ENCODE measurements at places on chromosomes 2 and 18.

GRCh38 chr2:191010887-191011885 is 2.8 kb downstream of the STAT1 start:
- no peak for DNase-seq

DNA sequence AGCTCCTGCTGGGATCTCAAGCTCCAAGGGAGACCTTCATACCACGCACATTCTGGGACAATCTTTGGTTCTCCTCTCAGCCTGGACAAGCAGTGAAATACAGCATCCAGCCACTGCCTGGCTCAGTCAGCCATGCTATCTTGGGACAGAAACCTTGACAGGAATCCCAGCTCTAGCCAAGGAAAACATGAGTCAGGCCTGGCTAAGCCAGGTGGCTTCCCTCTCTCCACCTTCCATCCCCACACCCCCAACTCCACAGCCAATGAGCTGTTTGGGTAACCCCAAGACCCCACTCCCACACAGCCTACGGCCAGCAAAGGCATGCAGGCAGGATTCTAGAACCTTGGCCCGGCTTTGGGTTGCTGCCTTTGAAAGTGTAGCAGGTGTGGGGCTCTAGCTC is 64.9 kb downstream of the MCFD2 start:
- DNase-seq = no peak

DNA sequence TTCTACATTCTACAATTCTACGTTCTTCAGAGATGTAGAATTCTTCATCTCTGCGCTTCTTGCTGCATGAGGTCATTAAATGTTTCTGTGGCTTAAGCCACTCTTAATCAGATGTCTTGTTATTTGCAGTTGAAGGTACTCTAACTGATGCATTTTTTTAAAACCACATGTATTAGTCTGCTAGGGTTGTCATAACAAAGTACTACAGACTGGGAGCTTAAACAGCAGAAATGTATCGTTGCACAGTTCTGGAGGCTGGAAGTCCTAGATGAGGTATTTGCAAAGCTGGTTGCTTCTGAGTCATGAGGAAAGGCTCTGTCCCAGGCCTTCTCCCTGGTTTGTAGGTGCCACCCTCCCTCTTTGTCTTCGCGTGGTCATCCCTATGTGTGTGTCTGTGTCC is 176.3 kb upstream of the GLI2 start:
- DNase-seq = no peak

- DNase-seq = peak; percentile 12
These were observed 39.3 kb downstream of the AP1S3 start for GRCh38 chr2:223797811-223798721.

GRCh38 chr2:10162586-10163497 is 40.3 kb downstream of the RRM2 start:
- no peak for DNase-seq

DNA sequence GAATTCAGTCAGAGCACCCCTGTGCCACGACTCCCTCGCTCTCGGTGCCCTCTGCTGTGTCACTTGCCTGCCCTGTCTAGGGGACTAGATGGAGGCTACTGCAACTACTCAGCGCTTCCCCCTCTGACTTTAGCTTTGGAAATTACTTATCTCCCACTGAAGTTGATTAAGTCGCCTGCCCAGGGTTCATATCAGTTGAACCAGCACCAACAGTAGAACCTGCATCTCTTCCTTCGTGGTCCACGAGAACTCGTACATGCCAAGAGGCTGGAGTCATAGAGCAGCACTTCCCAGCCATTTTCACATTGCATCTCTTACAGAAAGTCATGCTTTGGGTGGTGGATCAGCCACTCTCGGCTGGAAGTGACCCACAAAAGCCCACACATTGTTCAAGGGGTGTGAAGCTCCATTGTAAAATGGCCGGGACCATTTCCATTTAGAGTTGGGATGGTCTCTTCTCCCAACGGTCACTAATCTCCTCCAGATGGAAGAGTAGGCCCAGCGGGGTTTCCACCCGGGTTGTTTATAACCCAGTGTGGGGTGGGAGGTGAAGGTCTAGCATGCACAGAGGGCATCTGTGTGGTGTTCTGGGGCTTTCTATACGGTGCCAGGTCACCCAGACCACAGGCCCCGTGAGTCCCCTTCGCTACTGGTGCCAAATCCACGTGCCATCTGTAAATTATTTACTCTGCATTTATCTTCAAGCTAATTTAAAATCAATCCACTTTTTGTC is 38.0 kb downstream of the STEAP3 start:
- no peak for DNase-seq

DNA sequence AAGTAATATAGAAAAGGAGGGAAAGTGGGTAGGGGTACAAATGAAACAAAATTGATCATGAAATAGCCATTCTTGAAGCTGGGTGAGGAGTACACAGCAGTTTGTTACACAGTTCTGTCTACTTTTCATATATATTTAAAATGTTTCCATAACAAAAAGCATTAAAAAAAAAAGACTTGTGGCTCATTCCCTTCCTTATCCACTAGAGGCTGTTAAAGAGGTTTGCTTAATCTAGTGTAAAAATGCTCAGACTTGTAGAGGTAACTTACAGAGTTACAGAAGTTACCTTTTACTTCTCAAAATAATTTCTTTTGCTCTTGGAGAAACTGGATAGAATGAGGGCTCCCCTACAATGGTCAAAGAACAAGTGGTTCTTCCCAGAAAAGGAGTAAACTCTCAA is 8.1 kb upstream of the WIPF1 start:
- peak; percentile 94 for DNase-seq

GRCh38 chr2:117785740-117786139 is 28.8 kb upstream of the DDX18 start:
- peak; percentile 68 for DNase-seq

DNA sequence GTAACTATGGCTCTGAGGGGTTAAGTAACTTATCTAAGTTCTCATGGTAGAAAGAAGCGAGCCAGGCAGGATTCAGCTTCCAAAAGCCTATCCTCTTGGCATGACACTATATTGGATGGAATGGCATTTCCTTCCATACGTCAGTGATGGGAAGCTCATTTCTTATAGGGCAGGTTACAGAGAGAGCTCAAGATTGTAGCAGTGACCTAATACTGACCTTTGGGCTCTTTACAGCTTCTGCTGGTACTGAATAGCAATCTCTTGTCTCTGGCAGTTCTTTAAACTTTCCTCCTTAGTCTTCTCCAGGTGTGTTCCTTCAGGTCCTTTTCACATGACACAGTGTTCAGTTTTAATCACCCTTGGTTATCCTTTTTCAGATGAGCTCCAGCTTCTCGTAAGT is 133.0 kb downstream of the HRH4 start:
- no peak for DNase-seq

DNA sequence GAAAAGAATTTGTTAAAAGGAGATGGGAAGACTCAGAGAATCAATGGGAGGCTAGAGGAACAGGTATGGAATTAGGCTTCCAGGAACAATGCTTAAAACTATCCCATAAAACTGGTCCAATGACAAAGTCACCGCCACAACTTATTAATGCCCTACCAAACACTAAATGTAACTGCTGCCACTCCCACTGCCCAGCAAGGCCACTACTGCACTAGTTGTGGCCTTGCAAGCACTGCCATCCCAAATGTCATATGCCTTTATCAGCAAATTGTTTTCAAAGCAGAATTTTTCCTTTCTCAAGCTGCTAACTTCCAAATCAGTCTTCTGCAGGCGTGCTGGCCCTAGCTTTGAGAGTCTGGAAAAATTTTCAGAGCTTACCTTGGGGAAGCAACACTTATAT is 14.5 kb upstream of the C2orf69 start:
- no peak for DNase-seq

DNA sequence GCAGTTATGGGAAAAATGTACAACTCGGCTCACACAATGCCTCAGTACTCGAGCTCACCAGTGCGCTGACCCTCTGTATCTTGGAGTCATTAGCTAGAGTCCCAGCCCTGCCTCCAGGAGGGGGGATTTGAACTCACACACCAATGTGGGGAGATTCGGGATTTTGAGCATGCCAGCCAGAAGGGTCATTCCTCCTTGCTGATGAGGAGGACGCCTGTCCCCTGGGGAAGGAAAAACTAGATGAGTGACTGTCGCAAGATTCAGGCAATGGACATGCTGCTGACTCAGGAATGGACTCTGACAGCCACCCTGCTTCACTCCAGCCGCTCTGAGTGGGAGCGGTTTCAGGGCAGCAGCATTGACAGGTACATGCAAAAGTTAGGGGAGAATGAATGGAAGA is 20.6 kb downstream of the FIGN start:
- no peak for DNase-seq

DNA sequence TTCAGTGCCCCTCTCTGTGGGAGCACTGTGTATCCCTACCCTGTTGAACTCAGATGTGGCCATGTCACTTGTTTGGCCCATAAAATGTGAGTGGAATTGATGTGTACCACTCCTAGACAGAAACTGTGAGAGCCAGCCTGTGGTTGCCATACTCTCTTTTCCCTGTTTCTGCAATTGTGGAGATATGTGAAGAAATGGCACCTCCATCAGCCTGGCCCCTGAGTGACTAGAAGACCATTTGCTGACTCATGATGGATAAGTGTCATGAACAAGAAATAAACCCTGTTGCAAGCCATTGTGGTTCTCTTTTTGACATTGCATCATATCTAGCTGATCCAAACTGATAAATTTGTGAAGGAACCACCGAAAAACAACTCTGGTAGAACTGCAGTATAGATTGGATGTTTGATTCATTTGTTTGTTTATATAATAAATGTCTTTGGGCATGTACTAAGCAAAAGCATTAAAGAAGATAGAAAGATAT is 214.5 kb upstream of the FBXO11 start:
- no peak for DNase-seq

- no peak for DNase-seq
These were observed 96.8 kb downstream of the VAPA start for GRCh38 chr18:10010611-10011015.

DNA sequence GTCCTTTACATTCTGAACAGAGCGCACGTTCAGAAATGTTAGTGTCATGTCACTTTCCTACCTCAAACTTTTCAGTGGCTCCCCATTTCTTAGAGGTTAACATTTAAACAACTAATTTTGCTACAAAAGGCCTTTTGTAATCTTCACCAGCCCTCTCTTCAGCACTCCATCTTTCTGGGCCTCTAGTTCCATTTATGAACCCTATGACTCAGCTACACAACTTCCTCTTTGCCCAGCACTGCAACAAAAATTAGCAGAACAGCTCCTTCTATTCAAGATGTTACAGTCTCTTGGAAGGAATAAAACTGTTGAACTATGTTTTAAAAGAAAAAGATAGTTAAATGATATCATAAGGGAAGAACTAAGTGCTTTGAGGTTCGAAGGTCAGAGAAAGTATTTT is 139.9 kb downstream of the VWC2L start:
- peak; percentile 63 for DNase-seq

GRCh38 chr18:75244351-75245313 is 34.0 kb downstream of the TSHZ1 start:
- no peak for DNase-seq

DNA sequence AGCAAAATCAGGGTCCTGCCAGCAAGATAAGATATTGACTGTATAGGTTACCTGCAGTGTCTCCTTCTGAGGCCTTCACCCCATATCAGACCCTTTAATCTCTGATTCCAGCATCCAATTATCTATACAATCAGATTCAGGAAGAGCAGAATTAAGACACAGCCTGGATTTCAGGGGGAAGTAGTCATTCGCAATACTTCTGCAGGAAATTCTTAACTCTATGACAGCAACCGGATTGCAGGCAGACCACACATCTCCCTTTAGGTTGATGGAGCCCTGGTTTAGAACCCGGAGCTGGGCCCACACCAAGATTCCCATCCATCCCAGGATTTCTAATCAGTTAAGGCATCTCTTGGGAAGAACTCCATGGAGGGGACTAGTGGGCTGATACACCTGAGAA is 9.5 kb downstream of the ARL4C start:
- no peak for DNase-seq

DNA sequence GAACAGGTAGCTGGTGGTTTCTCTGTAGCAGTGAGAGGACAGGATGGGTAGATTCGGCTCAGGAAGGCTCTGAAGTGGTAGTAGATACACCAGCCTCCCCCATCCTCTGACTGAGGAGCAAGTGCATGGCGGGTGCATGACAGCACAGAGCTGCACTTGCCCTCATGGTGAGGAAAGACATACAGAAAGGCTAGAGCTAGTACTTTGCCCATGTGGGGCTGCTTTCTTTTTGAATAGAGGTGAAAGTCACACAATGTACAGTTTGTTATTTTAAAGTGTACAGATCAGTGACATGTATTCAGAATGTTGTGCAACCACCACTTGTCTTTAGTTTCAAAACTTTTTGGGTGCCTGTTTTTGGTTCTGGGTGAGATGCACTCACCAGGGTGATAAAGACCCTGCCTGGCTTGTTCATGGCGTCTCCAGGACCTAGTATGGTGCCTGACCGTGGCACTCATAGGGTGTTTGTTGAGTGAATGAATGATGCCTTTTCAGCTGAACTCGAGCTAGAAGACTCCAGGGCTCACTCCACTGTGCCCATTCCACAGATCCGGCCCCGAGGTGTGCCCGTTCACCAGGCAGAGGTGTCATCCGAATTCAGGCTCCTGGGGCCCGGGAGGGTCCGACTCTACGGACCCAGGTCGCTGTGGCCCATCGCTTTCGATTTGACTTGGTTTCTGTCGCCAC is 421 bp upstream of the VAMP5 start:
- no peak for DNase-seq

DNA sequence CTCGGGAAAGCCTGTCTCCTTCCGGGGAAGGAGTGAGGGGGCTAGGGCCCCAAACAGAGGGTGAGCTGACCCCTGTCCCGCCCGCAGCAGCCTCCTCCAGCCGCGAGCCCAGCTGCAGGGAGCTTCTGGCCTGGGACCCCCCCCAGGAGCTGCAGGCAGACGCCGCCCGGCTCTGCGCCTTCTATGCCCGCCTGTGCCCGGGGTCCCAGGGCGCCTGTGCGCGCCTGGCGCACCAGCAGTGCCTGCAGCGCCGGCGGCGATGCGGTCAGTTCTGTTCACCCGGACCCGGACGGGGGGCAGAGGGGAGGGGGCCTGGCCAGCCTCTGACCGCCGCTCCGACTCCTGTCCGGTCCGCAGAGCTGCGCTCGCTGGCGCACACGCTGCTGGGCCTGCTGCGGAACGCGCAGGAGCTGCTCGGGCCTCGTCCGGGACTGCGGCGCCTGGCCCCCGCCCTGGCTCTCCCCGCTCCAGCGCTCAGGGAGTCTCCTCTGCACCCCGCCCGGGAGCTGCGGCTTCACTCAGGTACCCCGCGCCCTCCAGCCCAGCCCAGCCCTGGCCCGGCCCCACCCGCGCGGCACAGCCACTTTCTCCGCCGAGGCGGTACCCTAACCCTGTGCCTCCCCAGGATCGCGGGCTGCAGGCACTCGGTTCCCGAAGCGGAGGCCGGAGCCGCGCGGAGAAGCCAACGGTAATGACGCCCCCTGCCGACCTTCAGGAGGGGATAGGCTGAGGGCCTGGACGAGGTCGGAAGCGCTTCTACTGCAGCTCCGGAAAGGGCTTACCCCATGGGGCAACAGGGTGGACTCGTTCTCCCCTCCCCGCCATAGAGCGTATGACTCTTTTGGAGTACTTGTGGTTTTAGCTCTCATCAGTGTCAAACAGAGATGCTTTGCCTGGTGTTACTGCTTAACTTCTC is 2.0 kb upstream of the CHRND start:
- peak; percentile 41 for DNase-seq

- DNase-seq = no peak
These were observed 8.6 kb upstream of the CNDP1 start for GRCh38 chr18:74525741-74526140.
